NCI-H2081 treated with DMSO at 0.1 percent for 48 hours (cell line): ENCODE measurements at places on chromosomes 2 and 18.

DNA sequence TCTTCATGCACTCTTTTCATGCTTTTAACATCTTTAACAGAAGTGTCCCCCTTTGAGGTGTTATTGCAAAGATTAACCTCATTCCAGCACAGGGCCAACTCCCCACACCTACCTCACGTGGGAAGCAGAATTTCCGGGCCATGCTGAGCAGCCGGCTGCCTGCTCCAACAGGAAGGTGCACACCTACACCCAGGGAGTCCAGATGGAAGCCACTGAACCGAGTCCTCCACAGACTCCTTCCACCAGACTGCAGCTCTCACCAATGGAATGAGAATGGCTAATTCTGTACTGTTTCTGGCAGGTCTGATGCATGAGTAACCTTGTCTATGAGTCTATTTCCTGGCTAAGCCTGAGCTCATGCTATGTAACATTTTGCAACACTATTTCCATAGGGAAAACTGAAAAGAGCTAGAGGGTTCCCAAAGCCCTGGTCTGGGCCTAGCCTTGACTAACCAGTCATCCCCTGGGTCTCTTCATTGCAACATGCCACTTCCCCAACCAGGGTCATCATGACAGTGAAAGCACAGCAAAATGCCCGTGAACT, 11.0 kb downstream of the ERFE start:
- DNase-seq: no peak

- no peak for DNase-seq
Observed at GRCh38 chr2:43707255-43708015, 31.2 kb upstream of the C1GALT1C1L start.

DNA sequence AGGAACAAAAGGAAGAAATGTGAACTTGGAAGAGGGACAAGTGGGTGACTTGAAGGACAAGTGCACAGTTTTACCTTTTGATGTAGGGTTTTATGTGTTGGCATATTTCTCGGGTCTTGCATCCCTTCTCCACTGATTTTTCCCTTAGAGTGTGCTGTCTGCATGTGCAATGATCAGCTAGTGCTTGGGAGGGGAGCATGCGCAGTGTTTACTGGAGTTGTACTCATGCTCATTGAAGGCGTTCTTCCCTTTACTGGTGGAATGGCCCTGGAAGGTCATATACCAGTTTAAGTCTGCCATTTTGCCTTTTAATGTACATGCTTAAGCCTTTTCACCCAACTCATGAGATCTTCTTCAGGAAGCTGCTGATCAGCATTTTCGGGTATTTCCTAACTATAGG, 1168.0 kb downstream of the SUCLG1 start:
- no peak for DNase-seq

GRCh38 chr18:62904396-62905285, 189.3 kb downstream of the PHLPP1 start:
- no peak for DNase-seq

- no peak for DNase-seq
Observed at GRCh38 chr2:63822478-63822877, 19.2 kb upstream of the UGP2 start.

GRCh38 chr2:102294802-102295489, 16.4 kb upstream of the IL1RL1 start:
- no peak for DNase-seq

DNA sequence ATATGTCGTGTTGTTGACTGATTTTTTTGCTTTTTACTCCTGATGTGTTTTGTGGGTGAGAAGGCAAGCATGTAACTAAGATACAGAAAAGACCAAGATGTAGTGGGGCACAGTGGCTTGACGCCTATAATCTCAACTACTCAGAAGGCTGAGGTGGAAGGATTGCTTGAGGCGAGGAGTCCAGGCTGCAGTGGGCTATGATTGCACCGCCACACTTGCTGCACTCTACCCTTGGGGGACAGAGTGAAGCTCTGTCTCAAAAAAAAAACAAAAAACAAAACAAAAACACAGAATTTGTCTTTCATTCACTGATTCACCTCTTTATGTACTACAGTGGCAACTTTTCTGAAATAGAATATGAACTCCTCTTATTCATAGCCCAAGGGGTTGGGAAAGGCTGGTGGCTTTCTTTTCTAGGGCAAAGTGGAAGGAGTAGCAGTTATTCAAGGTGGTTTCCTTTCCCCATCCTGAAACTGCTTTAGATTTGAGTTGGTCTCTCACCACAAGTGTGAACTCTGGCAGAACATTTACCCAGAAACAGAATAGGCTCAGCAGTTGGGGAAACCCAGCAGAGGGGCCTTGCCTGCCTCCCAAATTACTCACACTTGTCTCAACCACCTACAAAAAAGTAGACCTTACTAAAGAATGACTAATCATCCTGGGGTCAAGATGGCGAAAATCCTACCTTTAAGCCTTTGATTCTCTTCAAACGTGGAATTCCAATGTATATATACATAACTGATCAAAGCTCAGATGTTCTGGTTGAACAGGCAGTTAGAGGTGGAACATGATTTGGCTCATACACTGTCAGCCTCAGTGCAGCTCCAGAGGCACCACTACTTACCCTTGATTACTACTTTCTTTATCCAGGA, 6.5 kb downstream of the TANK start:
- DNase-seq: no peak

- DNase-seq: no peak
Observed at GRCh38 chr2:111117598-111118480, 2.9 kb upstream of the BCL2L11 start.

DNA sequence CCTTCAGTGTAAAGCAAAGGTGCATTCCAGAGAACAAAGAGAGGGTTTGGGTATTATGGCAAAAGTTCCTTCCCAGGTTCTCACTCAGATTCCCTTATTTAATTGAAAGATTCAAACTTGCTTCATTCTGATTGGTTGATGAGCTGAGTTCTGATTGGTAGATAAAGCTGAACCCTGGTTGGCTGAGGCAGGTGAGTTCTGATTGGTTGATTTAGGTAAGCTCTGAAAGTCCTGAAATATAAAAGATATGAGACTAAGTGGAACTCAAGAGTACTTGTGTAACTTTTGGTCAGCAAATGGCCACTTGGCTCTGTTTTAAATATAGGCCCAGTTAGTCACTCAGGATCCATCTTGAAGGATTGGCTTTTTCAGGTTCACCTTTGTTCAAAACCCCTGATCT, 99.8 kb upstream of the FBXO11 start:
- DNase-seq: no peak

- DNase-seq: no peak
Observed at GRCh38 chr2:128404709-128405466, 86.2 kb upstream of the HS6ST1 start.

GRCh38 chr2:70999362-70999761, 4.7 kb upstream of the TEX261 start:
- no peak for DNase-seq

DNA sequence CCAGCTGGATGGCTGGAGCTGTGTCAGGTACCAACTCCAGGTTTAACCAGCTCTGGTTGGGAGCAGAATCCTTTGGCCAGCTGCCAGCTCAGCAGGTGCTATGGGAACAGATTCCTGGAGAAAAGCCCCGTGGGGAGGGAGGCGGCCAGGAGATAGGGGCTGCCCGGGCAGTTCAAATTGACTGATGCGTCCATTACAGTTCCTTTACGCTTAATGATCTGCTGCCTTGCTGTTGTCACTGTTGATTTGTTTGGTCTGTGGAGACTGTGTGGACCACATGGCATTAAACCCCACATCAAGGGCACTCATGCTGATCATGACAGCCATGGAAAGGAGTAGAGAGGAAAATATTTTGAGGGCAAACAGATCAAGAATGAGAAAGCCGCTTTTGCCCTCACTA, 200.0 kb downstream of the TSN start:
- DNase-seq: no peak

DNA sequence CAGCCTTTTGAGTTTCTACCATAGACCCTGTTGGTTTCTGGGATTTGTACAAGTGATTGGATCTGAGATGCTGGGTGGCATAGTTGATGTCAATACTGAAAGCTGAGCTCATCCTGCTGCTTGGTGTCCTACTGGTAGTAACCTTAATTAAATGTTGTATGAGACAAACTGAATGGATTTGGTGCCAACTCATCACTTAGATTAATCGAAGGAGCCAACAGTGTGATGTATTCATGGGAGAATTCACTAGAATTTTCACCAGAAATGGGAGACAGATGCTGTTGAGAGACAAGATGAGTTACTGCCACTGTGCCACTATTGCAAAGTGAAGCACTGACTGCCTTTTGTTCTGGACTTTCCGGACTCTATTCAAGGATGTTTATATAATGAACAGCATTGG, 158.5 kb downstream of the THADA start:
- no peak for DNase-seq

- DNase-seq: no peak
Observed at GRCh38 chr2:240308111-240308651, 127.3 kb upstream of the GPC1 start.

- DNase-seq: no peak
Observed at GRCh38 chr2:168599738-168600137, 143.7 kb downstream of the CERS6 start.

GRCh38 chr2:227322530-227323205, 2.4 kb upstream of the MFF start:
- no peak for DNase-seq

- DNase-seq: no peak
Observed at GRCh38 chr2:31318361-31319336, 84.7 kb downstream of the EHD3 start.

DNA sequence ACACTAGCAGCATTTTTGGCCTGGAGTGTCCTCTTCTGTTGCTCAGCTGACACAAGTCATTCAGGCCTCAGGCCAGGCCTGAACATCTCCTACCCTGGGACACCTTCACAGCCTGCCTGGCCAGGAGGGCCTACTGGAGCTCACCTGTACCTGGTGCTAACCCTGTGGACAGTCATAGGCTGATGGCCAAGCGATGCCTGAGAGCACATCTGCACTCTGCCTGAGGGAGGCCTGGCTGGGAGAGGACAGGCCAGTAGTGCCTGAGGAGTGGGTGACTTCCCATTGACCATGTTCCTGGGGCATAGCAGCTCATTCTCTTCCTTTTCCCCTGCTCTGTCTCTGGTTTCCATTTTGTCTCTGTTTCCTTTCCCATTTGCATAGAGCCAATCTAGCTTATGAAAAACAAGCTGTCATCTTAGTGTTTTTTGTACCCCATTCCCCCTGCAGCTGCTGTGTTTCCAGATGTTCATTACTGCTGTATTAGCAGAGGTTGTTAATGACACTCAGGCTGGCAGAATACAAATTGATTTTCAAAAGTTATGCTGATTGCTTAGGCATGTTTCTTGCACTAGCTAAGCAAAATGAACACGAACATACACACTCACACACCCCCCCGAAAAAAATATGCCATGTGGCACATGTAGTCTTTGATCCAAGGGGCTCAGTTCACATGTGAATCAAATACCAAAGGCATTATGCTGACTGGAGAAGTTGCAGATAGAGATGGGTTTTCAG, 149.7 kb upstream of the HS6ST1 start:
- no peak for DNase-seq

GRCh38 chr18:7877609-7878008, 310.5 kb downstream of the PTPRM start:
- DNase-seq: no peak

DNA sequence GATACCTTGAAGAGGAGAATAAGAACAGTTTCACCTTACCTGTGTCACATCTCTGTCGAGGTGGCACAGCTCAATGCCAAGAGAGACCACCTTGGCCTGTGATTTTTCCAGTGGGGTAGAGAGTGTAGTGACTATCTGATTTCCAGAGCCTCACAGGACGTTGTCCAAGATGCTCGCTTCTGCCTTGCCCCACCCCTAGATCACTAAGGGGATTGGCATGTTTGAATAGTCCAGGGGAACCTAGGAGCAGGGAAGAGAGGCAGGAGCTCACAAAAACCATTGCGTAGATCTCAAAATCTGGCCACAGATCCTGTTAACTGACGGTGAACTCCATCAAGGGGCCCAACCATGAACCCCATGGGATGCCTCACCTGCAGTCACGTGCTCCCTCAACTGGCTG, 24.2 kb downstream of the TMEM178A start:
- no peak for DNase-seq

DNA sequence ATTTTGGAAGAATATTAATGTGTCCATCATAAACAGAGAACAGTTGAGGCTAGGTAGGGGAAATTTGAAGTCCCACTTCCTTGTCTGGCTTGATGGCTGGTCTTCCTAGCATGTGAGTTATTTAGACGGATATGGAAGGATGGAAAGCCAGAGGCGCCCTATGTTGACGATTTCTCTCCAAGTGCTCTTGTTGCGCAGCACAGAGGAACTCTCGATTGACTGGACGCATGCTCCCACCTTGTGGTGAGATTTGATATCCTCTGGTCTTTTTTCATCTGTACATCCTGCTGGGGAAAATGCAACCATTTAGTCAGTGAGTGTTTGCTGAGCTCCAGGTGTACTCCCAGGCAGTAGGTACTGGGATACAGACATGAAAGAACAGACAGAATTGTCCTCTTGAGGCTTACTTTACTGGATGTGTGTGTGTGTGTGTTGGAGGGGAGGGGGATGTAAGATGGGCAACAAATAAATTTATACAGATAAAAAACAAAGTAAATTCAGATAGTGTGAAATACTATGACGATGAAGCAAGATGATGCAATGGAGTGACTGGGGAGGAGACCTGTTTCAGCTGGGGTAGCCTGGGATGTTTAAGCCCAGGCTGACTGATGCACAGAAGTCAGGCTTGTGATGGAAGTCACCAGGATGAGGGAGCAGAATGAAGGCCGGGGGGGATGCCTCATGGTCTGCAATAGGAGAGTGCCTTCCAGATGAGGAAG, 137.2 kb downstream of the TRIM43 start:
- peak; percentile 87 for DNase-seq

- DNase-seq: no peak
Observed at GRCh38 chr2:27615316-27615715, 13.5 kb downstream of the CCDC121 start.

DNA sequence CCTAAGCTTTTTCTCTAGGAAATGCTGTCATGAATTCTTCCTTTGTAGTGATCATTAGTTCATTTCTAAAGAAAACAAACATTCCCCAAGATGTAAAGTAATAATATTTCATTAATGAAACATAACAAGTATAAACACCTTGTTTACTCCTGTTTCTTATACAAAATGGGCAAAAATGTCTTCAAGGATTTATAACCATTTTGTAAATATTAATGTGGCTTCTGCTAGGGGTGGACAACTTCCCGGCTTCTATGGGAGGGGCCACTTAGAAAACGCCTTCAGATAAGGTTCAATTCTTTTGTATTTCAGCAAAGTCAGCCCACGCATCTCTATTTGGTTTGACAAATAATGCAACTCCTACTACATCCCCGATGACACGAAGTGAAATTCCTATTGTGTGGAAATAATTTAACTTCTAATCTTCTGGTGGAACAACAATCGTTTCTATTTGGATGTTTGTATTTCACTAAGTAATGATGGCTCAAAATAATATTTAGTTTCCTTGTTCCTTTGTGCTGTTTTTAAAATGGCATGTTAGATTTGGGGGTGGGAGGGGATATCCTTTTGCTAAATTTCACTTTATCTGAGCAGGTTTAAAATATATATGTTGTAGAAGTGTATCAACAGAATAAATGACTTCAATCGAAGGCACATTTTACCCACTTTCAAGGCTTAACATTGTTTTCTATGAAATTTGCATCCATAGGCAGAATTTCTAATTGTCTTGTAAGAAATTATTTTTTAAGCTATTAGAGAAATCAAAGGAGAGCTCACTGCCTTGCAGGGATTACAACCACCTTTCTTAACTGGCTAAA, 14.7 kb upstream of the HOXD1 start:
- DNase-seq: no peak

- no peak for DNase-seq
Observed at GRCh38 chr2:203400805-203401585, 72.8 kb downstream of the ABI2 start.
